ENCODE measurements at places on chromosomes 7 and 10.
A peak's percentile ranks its signal among the peaks of the same experiment; 100 is the strongest.

DNA sequence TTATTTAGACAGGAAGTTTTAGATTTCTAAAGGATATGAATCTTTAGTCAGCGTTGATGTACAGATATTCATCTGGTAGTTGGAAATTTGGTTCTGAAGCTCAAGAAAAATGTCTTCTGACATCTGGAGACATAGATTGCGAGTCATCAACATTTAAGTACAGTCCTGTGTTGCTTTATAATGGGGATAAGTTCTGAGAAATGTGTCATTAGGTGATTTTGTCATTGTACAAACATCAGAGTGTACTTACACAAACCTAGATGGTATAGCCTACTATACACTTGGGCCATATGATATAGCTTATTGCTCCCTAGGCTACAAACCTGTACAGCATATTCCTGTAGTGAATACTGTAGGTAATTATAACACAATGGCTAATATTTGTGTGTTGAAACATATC lies 49.6 kb upstream of the UBN2 start:
- DNase-seq: no peak

GRCh38 chr10:126092366-126093215 lies 196.2 kb downstream of the FANK1 start:
- DNase-seq: no peak

DNA sequence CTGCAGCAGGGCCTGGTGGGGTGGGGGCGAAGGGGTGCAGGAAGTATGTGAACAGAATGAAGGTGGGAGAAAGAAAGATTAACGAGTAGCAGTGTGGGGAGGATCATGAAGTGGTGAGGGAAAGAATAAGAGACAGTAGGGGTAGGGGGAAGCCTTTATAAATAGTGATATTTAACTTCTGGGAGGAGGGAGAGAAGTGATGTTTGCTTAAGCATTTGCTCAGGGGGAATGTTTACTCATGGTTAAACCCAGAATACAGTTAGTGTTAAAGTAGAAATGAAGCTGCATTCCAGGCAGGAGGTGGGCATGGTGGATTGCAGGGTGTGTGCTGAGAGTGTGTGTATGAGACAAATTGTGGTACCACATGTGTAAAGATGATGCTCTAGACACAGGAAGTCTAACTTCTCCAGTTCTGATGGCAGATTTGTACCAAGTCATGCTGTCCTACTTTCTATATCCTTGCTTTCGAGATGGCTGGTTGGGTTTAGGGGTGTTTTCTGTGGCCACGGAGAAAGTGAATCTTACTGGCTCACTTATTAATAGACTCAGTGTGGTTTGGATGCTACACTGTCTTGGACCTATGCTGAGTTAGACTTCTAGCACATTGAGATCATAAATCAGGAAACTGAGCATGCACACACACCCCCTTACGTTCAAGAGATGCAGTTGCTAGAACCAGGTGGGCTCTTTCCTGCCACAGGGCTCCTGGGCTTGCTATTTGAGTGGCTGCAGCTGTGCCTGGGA lies 10.6 kb upstream of the DNMBP start:
- DNase-seq: peak; percentile 51

- DNase-seq: no peak
Observed at GRCh38 chr10:77490534-77491314, 146.9 kb downstream of the KCNMA1 start.

DNA sequence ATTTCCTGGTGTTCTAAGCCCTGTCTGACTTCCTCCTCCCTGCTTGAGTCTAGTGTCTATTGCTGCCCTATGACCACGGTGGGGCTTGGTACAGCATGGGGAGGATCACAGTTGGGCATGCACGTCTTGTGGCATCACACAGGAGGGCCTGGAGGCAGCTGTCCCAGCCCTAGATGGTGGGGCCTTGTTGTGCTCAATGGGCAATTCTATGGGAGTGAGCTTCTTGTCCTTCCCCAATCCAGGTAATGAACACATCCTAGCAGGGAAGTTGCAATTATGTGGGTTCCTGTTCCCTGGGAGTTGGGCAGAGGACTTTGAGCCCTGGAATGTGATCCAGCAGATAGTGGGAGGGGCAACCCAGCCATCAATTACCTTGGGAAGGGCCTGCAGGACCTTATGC lies 10.8 kb upstream of the FAM3C start:
- DNase-seq: no peak
